ENCODE measurements at places on chromosomes 2 and 18. TPM values are rescaled to one million over a fixed set of nuclear protein-coding genes. Genes with fewer than 3 reads are reported as not detected.

OSGEPL1 gene
- 6.7 TPM for total RNA-seq

CHAC2 gene
- total RNA-seq: 3.6 TPM

CRYGD gene
- not detected for total RNA-seq

REG1B gene
- total RNA-seq: not detected

SERPINB4 gene
- total RNA-seq: not detected

GATA6 gene
- 32.2 TPM for total RNA-seq

C2orf15 gene
- 1.1 TPM for total RNA-seq

GRCh38 chr2:124353656-124354055 lies 328.6 kb downstream of the CNTNAP5 start:
- no peaks in the 10 kb centered on the region for H3K27me3 ChIP-seq
- H3K36me3 ChIP-seq: no peaks in the 10 kb centered on the region
- no peak overlapping the region for H3K4me3 ChIP-seq
- DNase-seq: no peak
- no peaks in the 10 kb centered on the region for H3K4me1 ChIP-seq

GRCh38 chr18:74194691-74195090 lies 46.4 kb downstream of the TIMM21 start:
- H3K4me3 ChIP-seq: no peak overlapping the region
- no peaks in the 10 kb centered on the region for H3K36me3 ChIP-seq
- H3K27ac ChIP-seq: no peak overlapping the region

DNA sequence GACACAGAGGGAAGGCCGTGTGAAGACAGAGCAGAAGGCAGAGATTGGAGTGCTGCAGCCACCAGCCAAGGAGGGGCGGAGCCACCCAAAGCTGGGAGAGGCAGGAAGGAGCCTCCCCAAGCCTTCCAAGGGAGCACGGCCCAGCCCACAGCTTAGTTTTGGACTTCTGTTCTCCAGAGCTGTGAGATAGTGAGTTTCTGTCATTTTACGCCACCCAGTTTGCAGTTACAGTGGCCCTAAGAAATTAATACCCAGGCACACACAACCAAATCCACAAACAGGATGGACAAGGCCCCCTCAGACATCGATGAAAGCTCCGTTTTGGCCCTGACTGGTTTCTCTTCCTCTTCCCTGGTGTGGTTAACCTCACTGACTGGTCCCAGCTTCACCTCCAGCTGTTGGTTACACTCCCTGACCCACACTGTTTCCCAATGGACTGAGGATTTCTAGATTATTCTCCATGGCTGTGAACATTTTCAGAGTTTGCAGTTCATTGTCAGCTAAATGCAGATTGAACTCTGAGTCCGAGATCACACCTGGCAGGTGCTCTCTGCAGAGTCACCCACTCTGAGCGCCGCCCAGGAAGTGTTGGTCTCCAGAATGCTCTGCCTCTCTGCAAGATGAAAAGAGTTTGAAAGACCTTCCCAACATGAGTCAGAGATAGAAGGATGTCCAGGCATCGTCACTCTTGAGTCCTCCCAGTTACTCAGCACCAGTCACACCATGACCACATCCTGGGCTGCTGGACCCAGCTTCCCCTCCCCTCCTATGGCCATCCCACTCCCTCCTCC lies 100.2 kb downstream of the TWIST2 start:
- H3K27me3 ChIP-seq: no peaks in the 10 kb centered on the region
- no peaks in the 10 kb centered on the region for H3K36me3 ChIP-seq
- no peak overlapping the region for H3K4me3 ChIP-seq
- H3K4me1 ChIP-seq: peaks cover 3% of the 10 kb centered on the region
- DNase-seq: peak; percentile 60

GRCh38 chr18:55732227-55733106 lies 144.5 kb upstream of the TCF4 start:
- no peak overlapping the region for H3K4me3 ChIP-seq
- H3K27me3 ChIP-seq: no peaks in the 10 kb centered on the region
- H3K36me3 ChIP-seq: no peaks in the 10 kb centered on the region
- no peak overlapping the region for H3K27ac ChIP-seq
- H3K4me1 ChIP-seq: no peaks in the 10 kb centered on the region
- no peak for DNase-seq

DNA sequence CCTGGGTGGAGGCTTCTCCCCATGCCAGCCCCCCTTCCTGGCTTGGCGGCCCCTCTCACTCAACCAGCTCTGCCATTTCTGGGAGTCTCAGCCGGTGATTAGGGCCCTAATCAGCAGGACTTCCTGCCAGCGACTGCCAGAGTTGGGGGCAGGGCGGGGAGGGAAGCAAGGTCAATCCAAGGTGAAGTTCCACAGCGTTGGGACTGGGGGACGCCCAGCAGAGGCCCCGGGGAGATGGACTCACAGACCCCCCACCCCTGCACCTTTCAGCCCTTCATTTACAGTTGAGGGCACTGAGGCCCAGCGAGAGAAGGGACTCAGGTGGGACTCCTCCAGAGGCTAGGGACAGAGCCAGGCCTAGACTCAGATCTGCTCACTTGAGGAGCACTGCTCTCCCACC lies 65.3 kb downstream of the TNS1 start:
- peak; percentile 57 for DNase-seq
- peak overlapping the region; percentile 91 for H3K27ac ChIP-seq
- H3K27me3 ChIP-seq: no peaks in the 10 kb centered on the region
- peaks cover 69% of the 10 kb centered on the region for H3K4me1 ChIP-seq
- H3K36me3 ChIP-seq: no peaks in the 10 kb centered on the region
- peak overlapping the region; percentile 86 for H3K4me3 ChIP-seq

DNA sequence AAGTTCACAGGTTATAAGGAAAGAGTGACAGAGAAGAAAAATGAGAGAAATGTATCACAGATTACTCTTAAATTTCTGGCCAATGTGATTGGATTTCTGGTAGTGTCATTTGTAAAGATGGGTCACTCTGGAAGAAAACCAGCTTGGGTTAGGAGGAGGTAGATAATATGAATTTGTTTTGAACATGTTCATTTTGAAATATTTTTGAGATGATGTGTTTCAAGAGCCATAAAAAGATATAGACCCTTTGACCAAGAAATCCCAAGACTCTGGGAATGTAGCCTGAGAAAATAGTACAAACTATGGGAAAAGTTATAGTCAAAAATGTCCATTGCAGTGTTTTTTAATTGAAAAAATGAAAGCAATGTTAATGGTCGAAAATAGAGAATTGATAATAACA lies 70.7 kb downstream of the CALCRL start:
- H3K4me1 ChIP-seq: no peaks in the 10 kb centered on the region
- H3K27ac ChIP-seq: no peak overlapping the region
- DNase-seq: no peak
- H3K36me3 ChIP-seq: no peaks in the 10 kb centered on the region

DNA sequence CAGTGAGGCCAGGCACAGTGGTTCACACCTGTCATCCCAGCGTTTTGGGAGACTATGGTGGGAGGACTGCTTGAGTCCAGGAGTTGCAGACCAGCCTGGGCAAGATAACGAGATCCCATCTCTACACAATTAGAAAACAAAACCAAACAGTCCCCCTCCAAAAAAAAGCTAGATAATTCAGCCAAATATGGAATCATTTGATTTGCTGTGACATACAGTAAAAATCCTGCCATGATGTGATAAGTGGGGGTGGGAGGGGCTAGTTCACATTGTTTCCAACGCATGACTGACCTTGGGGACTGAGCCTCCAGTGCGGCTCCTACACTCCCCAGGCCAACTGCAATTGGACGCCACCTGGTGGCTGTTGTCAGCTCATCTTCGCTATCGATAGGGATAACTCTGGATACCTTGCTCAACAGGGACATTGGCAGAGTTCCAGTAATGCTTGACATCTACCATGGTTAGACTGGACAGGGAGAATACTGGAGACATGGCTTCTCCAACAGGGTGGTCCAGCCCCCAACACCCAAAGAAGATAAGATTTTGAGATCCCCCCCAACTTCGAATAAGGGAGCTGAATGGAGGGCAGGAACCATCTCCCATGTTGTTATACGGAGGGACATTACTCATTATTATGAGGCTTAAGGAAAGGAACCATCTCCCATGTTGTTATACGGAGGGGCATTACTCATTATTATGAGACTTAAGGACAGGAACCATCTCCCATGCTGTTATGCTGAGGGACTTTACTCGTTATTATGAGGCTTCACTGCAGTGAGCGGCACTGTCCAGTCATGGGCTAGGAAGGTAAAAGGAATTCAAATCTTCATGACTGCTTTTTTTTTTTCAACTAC lies 135.9 kb downstream of the TGIF1 start:
- no peaks in the 10 kb centered on the region for H3K27me3 ChIP-seq
- H3K36me3 ChIP-seq: no peaks in the 10 kb centered on the region
- peaks cover 8% of the 10 kb centered on the region for H3K4me1 ChIP-seq
- peak; percentile 89 for DNase-seq
- H3K4me3 ChIP-seq: no peak overlapping the region
- no peak overlapping the region for H3K27ac ChIP-seq

DNA sequence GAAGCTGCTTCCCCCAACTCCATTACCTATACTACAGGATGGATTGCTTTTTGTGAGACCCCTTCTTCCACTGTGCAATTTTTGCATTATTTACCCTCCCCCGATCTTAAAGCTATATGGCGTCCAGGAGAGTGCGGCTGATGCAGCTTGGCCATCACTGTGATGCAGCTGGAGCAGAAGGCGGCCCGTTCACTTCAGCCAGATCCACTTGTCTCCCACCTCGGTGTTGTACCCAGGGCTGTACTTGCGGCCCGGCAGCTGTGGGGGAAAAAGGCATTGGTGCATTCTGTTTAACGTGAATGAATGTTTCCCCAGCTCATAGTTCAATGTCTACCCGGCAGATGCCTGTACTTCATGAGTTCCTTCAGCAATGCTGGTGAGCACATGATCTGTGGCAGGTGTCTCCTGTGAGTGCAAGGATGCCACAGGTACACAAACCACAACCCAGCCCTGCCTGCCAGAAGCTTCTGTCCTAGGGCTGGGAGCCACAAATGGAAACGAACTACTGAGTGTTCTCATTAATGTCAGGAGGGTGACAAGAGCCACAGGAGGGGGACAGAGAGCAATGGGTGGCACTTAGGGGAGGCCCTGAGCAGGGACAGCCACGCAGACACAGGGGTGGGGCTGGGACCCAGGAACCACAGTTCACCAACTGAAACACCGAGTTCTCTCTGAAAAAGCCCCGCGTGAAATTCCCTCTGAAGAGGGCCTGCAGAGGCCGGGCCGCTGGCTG lies 64.0 kb downstream of the NDUFA10 start:
- peaks cover 43% of the 10 kb centered on the region for H3K36me3 ChIP-seq
- H3K27ac ChIP-seq: no peak overlapping the region
- H3K4me1 ChIP-seq: no peaks in the 10 kb centered on the region
- no peaks in the 10 kb centered on the region for H3K27me3 ChIP-seq
- no peak overlapping the region for H3K4me3 ChIP-seq

DNA sequence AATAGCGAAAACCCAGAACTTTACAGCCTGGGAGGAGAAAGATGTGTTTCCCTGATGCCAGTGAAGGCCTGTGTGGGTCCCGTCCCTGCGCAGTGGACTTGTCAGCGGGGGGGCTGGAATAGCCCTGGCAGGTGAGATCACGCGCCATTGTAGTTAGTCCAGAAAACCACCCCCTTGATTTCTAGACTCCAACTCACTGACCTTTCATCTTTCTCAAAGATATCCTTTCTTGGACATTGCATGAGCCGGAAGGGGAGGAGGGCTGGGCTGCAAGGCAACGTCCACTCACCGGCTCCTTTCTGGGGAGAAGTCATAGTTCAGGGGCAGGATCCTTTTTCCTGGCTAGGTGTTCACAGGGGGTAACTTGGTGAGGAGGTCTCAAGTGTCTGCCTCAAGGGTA lies 22.3 kb upstream of the ASAP2 start:
- no peak overlapping the region for H3K27ac ChIP-seq
- H3K36me3 ChIP-seq: no peaks in the 10 kb centered on the region
- no peaks in the 10 kb centered on the region for H3K27me3 ChIP-seq
- no peak for DNase-seq
- no peaks in the 10 kb centered on the region for H3K4me1 ChIP-seq
- H3K4me3 ChIP-seq: no peak overlapping the region

DNA sequence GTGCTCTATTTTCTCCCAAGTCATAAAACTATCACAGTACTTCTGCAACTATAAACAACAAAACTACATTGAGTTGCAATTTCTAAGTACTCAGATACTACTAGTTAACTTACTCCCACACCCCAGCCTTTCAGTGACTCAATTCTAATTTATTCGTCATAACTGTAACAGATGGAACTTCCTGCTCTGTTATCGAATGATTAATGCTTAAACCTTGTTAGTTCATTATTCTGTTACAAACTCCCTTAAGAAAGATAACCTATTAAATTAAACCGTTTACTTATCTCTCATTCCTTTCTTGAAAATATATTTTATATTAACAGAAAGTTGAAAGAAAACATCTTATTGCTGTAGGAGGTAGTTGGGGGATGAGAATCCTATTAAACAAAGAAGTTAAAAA lies 17.0 kb downstream of the TNFAIP6 start:
- DNase-seq: no peak
- no peak overlapping the region for H3K4me3 ChIP-seq
- H3K36me3 ChIP-seq: no peaks in the 10 kb centered on the region

DNA sequence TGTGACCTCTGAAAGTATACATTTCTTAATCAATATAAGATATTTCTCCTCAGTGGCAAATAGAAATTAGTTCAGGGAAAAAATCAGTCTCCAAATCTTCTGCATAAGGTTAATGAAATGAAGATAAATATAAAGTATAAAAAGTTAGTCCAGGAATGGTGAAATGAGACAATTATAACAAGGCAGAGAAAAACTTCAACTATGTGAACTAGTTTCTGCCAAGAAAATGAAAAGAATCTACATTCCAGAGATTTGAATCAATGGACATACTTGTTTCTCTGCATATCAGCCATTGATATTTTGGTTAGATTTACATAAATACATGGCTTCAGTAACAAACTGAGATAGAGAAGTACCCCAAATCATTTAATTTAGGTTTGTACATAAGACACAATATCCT lies 249.0 kb downstream of the EXOC6B start:
- no peaks in the 10 kb centered on the region for H3K36me3 ChIP-seq
- no peak overlapping the region for H3K4me3 ChIP-seq
- peaks cover 9% of the 10 kb centered on the region for H3K4me1 ChIP-seq
- no peaks in the 10 kb centered on the region for H3K27me3 ChIP-seq

DNA sequence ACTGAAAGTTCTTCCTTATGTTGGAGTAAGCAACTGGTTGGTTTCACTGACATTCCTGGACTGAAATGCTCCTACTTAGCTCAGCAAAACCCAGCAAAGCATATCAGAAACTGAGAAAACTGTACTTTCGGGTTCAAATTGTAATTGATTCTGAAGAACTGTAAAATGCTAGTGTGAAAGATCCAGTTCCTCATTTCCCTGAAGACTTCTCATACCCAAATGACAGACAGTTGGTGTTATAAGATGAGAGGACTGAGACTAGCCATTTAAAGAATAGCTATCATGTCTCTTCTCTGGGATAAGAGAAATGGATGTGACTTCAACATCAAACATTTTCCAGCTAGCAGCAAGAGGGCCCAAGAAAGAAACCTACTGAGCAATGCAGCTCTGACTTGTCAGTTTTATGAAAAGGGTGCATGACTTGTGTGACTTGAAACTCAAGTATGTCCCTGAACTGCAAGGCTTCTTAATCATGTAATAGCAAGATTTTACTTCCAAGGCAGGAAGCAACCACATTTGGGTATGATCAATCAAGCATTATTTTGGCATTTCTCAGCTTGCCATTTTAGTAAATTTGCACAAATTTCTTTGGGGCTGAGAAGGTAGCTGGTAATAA lies 420.3 kb upstream of the MMADHC start:
- no peak overlapping the region for H3K27ac ChIP-seq
- no peak for DNase-seq
- H3K27me3 ChIP-seq: no peaks in the 10 kb centered on the region
- H3K36me3 ChIP-seq: no peaks in the 10 kb centered on the region

GRCh38 chr18:57075716-57076400 lies 71.0 kb upstream of the BOD1L2 start:
- H3K27ac ChIP-seq: no peak overlapping the region
- H3K4me1 ChIP-seq: no peaks in the 10 kb centered on the region
- no peak overlapping the region for H3K4me3 ChIP-seq
- no peak for DNase-seq
- H3K36me3 ChIP-seq: no peaks in the 10 kb centered on the region
